ENCODE measurements at places on chromosomes 13 and 19.
A peak's percentile ranks its signal among the peaks of the same experiment; 100 is the strongest.

GRCh38 chr13:74443631-74444030 is 309.4 kb upstream of the KLF12 start:
- DNase-seq: no peak

DNA sequence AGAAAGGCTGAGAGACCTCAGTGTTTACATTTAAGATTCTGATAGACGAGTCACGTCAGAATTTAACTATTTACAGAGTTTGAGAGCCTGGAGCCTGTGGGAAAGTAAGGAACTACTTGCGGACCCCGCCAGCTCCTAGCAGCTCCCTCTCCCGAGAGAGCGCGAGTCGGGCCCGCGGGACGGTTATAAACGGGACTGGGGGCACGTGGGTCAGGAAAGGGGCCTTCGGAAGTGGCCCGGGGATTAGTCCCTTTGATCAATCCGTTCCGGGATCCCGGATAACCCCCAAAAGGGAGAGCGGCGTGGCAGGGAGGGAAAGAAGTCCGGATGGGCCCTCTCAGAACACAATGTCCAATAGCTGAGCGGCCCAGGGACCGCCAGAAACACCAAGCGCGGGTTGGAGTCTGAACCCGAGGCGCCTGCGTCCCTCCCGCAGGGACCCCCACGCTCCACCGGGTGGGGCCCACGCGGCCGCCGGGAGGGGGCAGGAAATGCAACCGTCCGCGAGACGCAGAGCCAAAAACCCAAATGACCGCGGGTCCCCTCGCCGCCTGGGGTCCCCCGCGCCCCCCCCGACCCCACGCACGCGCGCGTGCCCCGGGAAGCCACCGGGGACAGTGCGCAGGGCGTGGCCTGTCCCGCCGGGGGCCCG is 3.6 kb downstream of the ZIC5 start:
- no peak for DNase-seq

DNA sequence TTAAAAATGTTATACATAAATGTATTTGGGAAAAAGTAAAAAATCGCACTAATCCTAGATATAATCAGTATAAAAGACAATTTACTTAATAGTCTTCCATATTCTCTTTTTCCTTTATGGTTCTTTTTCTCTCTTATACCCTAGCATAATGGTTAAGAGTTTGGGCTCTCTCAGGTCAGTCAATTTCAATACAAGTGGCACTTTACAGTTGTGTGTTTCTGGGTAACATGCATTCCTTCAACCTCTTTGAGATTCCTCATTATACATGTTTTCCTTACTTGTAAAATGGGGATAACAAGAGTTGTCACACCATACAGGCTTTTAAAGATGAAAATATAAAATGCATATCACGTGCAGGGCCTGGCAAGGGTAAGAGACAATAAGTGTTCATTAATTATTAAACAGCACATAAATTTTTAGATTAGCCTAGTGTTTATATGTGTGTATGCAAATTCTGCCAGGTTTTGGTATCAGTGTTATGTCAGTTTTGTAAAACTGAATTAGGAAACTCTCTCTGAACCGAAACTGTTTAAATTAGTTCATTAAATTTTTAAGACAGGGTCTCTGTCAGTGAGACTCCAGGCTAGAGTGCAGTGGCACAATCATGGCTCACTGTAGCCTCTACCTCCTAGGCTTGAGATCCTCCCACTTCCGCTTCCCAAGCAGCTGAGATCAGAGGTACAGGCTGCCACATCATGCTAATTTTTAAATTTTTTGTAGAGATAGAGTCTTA is 49.8 kb downstream of the ELF1 start:
- DNase-seq: no peak

DNA sequence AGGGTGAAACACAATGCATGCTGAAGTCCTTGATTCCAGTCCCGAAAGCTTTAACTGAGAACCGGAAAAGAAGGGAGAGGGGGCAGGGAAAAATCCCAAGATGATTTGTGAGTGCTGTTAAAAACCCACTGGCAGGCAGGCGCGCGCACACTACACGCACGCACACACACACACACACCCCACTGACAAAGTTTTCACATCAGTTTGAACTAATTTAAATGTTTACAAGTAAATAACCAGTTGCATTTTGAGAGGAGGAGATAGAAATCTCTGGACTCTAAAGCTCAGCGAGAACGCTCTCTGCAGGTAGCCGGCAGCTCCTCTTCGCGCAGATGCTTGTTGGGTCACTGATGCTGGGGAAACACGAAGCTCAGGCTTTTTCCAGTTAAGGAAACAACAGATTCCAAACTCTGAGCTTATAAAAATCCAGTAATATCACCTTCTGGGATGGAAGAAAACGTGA is 818 bp upstream of the SLITRK1 start:
- peak; percentile 63 for DNase-seq

- DNase-seq: no peak
Observed at GRCh38 chr19:4557971-4558941, 1.2 kb downstream of the SEMA6B start.

DNA sequence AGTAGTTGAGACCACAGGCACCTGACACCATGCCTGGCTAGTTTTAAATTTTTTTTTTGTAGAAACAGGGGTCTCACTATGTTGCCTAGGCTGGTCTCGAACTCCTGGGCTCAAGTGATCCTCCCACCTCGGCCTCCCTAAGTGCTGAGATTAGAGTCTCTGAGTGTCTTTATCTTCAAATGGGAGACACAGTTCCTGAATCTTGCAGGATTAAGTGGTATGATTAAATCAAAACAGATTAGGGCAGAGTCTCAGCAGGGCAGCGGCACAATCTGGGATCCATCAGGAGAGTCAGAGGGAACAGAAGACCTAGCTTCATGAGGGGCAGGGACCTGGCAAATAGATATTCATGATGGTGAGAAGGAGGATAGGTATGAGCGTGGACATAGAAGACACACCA is 953 bp downstream of the RLN3 start:
- DNase-seq: no peak

DNA sequence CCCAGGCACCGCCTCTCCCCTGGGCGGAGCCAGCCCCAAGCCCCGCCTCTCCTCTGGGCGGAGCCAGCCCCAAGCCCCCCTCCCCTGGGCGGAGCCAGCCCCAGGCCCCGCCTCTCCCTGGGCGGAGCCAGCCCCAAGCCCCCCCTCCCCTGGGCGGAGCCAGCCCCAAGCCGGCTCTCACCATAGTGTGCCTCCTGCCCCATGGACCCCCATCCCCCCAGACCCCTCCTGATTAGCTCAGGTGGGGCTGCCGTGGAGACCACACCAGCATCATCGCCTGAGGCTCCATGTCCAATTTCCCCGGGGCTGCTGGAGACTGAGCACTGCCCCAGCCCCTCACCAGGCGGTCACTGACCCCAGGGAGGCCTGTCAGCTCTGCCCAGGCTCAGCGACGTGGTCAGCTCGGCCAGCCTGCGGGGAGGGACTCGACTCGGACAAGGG is 4.2 kb upstream of the MADCAM1 start:
- no peak for DNase-seq

GRCh38 chr13:75146436-75146835 is 335.5 kb downstream of the TBC1D4 start:
- DNase-seq: no peak

GRCh38 chr19:17647071-17648020 is 40.8 kb downstream of the UNC13A start:
- no peak for DNase-seq

- DNase-seq: no peak
Observed at GRCh38 chr13:43569658-43570057, 217.1 kb downstream of the ENOX1 start.

DNA sequence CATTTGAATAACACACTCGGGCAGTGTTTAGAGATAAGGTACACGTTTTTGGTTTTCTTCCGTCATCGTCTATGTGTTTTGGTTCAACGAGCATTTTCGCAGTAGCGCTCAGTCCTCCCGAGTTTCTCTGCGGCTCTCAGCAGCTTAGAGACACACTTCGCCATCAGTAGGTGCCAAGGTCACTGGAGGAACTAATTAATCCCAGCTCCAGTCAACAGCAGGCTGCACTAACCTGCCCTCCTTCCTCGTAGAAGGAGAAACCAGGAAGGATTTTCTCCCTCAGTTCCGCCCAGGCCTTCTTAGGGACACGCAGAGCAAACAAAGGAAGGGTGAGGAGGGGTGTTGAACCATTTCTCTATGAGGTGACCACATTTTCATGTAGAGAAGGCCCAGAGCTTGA is 12.6 kb downstream of the MBNL2 start:
- DNase-seq: no peak

All from globus pallidus (tissue), 1 donor.